ENCODE measurements at places on chromosomes 2 and 18.

- DNase-seq = no peak
Observed at GRCh38 chr18:59142274-59142673, 2.6 kb downstream of the SEC11C start.

DNA sequence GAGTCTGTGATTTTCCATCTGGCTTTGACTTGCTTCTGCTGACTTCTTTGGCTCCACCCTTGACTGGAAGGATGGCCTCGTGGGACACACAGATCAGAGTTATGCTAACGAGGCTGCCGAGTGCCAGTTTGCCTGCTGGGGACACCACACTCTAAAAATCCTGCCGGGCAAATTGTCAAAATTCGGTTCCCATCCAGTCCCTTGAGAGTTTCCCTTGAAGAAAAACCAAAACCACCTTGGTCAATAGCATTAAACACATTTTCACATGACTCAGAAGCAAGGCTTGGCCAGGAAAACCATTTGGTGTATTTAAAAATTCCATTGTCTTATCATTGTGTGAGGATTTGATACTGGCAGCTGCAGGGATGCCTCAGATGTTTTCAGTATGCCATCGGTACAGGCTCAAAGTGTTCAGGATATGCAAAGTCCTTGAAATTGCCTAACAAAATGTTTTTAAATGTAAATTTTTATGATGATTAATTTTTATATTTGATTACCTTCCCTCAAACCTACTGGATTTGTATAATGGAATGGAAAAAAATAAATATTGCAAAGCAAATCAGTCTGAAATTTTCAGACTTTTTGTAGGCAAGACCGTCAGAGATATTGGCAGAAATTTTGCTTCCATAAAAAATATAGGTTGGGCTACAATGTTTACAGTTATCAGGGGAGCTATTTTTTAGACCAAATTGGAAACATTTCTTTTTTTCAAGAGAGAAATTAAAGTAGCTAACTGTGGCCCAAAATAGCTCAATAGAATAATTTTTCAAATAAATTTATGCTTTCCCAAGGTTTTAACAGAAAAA lies 41.6 kb downstream of the KCNE4 start:
- DNase-seq = no peak

- DNase-seq = no peak
Observed at GRCh38 chr18:24265502-24266064, 126.7 kb downstream of the CABYR start.

GRCh38 chr2:26598336-26598995 lies 42.7 kb downstream of the CIB4 start:
- DNase-seq = no peak

DNA sequence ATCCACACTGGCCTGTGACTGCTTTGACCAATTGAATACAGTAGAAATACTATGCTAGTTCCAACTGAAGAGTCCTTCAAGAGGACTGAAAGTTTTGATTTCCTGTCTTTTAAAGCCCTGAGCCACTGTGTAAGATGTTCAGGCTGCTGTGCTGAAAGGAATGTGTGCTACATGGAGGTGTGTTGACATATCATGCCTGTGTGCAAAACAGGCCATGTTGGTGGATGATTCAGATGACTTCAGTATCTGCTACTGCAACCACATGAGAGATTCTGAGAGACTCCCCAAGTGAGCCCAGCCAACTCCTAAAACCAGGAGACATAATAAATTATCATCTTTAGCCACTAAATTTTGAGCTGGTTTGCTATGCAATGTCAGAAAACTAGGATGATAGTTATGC lies 662.9 kb downstream of the ZEB2 start:
- DNase-seq = no peak

DNA sequence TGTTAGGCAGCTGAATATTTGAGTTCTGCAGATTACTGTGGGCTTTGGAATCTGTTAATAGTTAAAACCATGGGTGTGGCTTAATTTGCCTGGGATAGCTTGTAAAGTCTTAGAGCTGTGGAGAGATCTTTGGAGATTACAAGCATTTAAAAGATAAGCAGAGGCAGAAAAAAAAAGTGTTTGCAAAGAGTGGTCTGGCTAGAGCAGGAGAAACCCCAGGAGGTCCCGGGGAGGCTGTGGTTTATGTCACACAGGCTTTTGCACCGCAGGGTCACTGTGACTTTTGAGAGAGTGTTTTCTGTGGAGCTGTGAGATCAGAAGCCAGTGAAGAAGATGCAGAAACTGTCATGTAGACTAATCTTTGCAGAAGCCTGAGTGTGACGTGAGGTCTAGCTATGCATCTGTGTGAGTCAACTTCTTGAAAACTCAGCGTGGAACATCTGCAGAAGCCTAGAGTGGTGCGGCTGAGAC lies 49.0 kb downstream of the SETBP1 start:
- DNase-seq = no peak

DNA sequence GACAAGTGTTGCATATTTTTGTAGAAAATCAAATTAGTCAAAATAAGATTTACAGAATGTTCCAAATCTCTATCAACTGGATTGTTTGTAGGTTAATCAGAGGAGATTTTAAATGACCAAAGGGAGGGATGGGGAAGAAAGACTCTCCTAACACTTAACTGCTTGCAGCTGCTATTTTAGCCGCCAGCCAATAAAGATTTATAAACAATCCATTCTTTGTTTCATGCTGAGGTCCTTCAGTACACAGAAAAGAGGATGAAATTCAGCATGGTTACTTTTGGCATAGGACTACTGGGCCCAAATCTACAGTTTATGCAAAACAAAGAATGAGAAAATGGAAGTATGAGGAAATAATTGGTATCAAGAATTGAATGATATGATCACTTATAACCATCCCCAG lies 86.4 kb upstream of the FN1 start:
- no peak for DNase-seq

- no peak for DNase-seq
Observed at GRCh38 chr2:191675807-191676721, 1.9 kb upstream of the NABP1 start.

DNA sequence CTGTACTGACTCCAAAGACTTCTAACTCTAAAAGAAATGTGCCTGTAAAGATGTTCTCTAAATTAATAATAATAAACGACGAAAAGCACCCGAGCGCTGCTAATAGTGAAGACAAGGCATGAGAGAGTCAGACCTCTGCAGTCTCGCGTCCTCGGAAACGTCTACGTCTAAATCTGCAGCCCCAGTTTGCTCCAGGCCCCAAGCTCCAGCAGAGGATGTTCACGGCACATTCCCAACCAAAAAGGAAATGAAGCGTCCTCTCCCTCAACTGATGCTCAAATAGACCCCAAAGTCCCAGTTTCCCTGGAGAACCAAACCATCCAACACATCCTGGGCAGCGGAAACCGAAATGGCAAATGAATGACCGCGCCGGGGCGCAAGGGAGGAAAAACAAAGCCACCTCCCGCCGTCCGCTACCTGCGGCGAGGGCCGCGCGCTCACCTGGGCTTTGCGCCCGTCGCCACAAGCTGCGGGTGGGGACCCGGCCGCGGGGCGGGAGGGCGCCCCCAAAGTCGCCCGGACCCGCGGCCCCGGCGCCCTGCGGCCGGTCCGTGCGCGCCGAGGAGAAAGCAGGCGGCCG lies 47.1 kb upstream of the CCDC150 start:
- peak; percentile 57 for DNase-seq

GRCh38 chr18:79694895-79695213 lies 15.3 kb downstream of the CTDP1 start:
- DNase-seq = no peak

DNA sequence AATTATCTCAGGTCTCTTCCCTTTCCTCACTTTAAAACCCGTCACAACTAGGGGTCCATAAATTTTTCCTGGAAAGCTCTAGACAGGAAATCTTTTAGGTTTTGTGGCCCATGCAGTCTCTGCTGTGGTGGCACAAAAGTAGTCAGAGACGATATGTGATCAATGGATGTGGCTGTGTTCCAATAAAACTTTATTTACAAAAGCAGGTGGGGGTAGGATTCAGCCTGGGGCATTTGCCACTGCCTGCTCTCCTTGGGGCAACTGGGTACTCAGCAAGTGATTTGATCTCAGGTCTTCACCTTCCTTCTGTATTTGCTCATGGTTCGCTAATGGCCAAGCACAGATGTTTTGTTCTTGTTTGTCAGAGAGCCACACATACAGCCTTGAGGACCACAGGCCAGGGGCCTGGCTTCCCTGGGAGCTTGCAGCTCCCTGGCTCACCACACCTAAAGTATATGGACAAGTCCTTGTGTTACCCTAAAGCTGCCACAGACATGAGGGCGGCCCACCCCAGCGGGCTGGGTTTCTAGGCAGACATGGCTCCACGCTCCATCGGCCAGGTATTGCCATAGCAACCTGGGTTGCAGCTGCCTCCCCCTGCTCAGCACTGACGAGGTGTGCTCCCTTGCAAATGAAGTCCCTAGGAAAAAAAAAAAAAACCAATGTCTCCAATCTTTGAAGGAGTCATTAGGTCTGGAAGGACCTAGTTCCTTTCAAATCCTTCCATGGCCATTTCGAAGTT lies 89.7 kb upstream of the YWHAQ start:
- no peak for DNase-seq

DNA sequence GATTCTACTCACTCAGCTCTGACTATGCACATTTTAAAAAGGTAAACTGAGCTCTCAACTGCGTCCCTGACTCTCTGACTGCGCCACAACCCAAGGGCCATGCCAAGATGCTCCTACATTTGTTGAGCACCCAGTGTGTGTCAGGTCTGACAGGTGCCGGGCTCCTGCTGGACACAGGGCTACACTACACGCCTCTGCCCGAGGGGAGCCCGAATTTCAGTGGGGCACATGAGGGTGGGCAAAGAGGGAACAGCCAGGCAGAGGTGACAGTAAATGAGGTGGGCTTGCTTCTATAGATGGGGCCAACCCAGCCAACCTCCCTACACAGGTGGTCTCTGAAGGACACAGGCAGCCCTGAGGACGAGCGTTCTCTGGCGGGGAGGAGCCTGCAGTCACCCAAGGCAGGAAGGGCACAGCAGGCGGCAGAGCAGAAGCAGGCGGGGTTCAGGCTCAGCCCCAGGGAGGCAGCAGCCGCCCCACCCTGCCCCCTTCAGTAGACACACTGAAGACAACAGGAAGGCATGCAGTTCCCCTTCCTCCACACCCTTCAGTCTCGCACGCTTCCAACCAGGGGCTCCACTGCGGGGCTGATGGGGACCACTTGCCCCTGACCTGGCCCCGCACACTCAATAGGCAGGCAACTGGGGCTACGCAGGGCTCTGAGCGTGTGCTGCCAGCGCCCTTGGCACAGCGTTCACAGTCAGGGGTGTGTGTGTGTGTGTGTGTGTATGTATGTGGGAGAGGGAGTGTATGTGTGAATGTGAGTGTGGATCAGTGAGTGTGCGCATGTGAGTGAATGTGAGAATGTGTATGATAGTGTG lies 98.4 kb downstream of the UXS1 start:
- no peak for DNase-seq

- DNase-seq = no peak
Observed at GRCh38 chr18:63975628-63976027, 5.7 kb downstream of the SERPINB8 start.

GRCh38 chr18:79411614-79412526 lies 16.1 kb downstream of the NFATC1 start:
- DNase-seq = no peak

DNA sequence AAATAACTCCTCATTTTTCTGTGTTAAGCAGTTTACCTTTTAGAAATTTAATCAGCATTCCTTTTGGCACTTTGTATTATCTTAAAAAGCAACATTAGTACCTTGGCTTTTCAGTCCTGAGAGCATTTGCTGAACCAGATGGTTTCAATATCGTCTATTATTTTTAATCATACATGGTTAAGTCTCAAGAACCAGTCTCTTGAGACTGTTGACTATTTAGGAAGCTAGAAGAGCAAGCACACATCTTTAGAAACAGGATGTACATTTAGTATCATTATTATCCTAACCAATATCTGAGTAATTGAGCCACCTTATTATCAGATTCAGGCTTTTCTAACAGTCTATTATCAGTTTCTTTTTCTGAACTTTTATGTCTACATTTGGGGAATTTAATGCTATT lies 28.2 kb upstream of the ZEB2 start:
- DNase-seq = no peak

DNA sequence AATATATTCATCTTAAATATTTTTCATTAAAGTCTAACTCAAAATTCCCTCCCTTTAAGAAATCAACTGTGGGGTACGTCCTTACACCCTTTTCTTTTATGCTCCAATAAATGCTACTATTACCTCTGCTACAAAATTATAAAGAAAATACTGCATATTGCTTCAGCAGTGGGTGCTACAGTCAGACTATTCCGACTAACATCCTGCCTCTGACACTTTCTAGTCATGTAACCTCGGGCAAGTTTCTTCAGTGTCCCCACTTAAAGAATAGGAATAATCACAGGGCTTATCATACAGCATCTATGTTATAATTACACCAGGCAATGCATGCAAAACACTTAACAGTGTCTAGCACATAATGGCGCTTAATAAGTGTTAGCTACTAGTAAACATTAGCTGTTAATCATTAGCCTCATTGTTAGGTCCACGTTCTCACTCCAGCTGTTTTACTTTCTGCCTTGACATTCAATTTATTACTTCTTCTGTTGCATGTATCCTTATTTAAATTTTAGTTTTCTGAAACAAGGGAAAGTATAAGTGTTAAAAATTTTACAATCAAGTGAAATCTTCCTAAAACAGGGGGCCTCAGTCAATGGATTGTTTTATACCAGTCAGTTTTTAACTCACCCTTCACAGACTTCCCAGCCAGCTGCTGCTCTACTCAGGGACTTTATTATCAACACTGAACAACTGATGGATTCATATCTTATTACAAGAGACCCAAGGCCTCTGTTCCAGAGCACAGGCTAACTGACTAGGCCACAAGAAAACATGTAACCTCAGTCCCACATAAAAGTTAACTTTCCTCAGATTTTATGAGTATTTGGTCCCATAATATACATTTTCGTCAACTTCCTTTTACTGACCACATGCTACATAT lies 54.0 kb downstream of the CLASP1 start:
- no peak for DNase-seq

DNA sequence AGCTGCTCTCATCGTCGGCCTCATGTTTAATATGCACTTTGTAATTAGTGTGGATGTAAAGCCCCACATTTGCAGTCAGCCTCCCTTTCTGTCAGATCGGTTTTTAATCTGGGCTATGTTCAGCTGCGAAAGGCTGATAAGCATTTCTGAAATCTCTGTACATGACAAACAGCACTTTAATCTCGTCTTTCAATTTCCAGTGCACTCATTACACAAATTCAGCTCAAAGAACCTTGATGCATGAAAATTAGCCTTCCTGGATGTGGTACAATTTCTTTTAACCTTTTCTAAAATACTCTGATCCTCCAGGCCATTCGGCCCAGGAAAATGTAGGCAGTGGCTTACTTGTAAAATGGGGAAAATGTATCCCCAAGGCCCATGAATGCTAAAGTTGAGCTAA lies 265.1 kb downstream of the RND3 start:
- no peak for DNase-seq
